ENCODE measurements at places on chromosomes 11 and 22. TPM values are rescaled to one million over a fixed set of nuclear protein-coding genes. Genes with fewer than 3 reads are reported as not detected.
A peak's percentile ranks its signal among the peaks of the same experiment; 100 is the strongest.

Gene TXNRD2
- polyA plus RNA-seq: 6.5 TPM

Gene MAPK1
- 62.9 TPM for polyA plus RNA-seq

Gene PATE4
- polyA plus RNA-seq: not detected

Gene IGSF22
- 5.3 TPM for polyA plus RNA-seq

DNA sequence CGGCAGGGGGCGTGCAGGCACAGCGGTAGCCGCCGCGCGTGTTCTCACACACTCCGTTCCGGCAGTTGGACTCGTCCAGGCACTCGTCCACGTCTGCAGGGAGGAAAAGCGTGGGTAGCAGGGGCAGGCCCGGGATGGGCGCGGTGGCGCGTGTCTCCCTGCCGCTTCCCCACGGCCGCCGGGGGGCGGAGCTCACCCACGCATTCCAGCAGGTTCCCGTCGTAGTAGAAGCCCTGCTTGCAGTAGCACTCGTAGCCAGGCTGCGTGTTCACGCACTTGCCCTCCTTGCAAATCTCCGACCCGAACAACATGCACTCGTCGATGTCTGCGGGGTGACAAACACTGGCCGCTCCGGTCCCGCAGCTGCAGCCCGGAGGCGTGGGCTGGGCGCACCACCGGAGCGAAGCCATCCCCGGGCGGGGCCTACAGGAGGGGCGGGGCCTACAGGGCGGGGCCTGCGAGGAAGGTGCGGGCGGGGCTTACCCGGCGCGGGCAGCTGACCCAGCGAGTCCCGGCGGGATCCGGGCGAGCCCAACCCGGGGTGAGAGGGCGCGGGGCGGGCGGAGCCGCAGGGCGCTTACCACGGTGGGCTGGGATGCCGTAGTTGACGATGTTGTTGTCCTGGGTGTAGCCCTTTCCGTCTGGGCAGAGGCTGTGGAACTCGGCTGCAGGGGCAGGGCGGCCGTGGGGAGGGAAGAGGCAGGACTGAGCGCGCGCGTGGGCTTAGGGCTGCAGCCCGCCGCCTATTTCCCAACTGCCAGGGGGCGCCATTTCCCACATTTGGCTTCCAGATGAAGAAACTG, 15.6 kb downstream of the SCYL1 start:
- H3K27me3 ChIP-seq: no peaks in the 10 kb centered on the region
- peak overlapping the region; percentile 89 for H3K4me3 ChIP-seq
- H3K4me1 ChIP-seq: peaks cover 41% of the 10 kb centered on the region
- no peaks in the 10 kb centered on the region for H3K36me3 ChIP-seq
- peak; percentile 92 for DNase-seq

DNA sequence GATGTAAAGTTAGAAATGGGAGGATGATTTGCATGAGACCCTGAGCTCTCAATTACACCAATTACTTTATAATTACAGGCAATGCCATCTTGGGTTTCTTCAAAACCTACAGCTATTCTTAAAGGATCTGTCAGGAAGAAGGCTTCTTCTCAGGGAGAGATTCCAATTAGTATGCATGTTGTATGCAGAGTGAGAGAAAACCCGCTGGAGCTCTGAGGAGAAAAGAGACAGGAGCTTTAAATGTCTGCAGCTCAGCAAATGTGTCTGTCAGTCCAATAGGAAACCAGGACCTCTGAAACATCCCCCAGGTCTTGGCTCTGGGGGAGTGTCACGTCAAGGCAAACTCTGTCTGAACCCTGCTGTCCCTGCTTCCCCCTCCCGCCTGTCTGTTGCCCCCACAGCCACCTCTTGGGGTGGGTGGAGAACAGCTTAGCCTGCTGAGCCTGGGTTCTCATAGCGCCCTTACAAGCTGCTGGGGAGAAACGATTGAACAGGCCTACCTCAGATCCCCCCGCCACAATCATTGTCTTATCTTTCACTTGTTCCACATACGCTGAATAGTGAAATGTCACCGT, 140.2 kb downstream of the SPATA19 start:
- no peak for DNase-seq
- no peaks in the 10 kb centered on the region for H3K4me1 ChIP-seq
- no peaks in the 10 kb centered on the region for H3K36me3 ChIP-seq
- no peak overlapping the region for H3K27ac ChIP-seq
- H3K4me3 ChIP-seq: no peak overlapping the region
- H3K27me3 ChIP-seq: peaks cover 4% of the 10 kb centered on the region

GRCh38 chr11:2766166-2766565, 66.4 kb upstream of the KCNQ1OT1 start:
- no peak overlapping the region for H3K27ac ChIP-seq
- peaks cover 8% of the 10 kb centered on the region for H3K4me1 ChIP-seq
- H3K36me3 ChIP-seq: peaks cover 17% of the 10 kb centered on the region
- H3K27me3 ChIP-seq: no peaks in the 10 kb centered on the region
- no peak overlapping the region for H3K4me3 ChIP-seq

GRCh38 chr11:96341211-96342013, 1.6 kb downstream of the MAML2 start:
- peak overlapping the region; percentile 99 for H3K4me3 ChIP-seq
- peak overlapping the region; percentile 99 for H3K27ac ChIP-seq
- peak; percentile 59 for DNase-seq
- H3K36me3 ChIP-seq: peaks cover 8% of the 10 kb centered on the region

DNA sequence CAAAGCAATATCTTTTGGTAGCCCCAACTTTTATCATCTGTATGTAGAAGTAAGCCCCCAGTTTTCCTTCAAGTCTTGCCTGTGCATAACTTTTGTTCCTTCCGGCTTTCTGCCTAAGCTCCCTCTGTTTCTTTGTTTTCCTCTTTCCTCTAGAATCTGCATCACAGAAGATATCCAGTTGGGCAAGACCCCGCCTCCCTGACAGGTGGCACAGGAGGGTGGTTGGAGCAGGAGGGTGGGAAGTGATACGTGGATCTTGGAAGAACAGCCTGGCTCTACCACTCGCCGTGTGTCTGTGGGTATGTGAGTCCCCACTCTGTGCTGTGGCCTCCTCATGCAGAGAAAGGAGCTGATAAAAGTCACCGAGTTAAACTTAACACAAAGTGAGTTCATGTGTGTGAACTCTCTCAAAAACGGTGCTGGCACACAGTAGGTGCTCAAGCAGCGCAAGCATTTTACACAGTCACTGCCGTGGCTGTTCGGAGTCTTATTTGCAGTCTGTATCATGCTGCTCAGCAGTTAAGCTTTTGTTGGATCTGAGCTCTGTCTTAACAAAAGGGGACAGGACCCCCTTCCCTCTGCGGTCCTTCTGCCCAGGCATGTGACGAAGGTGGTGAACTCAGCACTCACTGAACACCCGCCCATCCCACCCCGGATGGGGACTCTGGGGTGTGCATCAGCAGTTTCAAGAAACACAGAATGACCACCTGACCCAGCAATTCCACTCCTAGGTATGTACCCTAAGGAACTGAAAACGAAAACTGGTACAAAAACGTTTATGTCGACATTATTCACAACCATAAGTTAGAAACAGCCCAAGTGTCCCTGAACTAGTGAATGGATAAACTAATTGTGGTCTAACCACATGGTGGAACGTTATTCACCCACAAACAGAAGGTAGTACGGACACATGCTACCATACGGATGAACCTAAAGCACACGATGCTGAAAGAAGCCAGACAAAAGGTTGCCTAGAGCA, 249.1 kb downstream of the CTTN start:
- DNase-seq: no peak
- no peaks in the 10 kb centered on the region for H3K36me3 ChIP-seq

- peaks cover 6% of the 10 kb centered on the region for H3K36me3 ChIP-seq
- H3K4me1 ChIP-seq: peaks cover 91% of the 10 kb centered on the region
- H3K27me3 ChIP-seq: no peaks in the 10 kb centered on the region
- H3K27ac ChIP-seq: peak overlapping the region; percentile 98
Observed at GRCh38 chr11:75349521-75350116, 1.8 kb downstream of the ARRB1 start.

- peaks cover 4% of the 10 kb centered on the region for H3K36me3 ChIP-seq
- H3K27ac ChIP-seq: no peak overlapping the region
- H3K27me3 ChIP-seq: peaks cover 54% of the 10 kb centered on the region
- H3K4me3 ChIP-seq: no peak overlapping the region
Observed at GRCh38 chr22:42714768-42715390, 5.8 kb downstream of the A4GALT start.

- no peaks in the 10 kb centered on the region for H3K4me1 ChIP-seq
- H3K27me3 ChIP-seq: peaks cover 31% of the 10 kb centered on the region
- no peak overlapping the region for H3K27ac ChIP-seq
- no peak overlapping the region for H3K4me3 ChIP-seq
- no peak for DNase-seq
Observed at GRCh38 chr11:125192183-125192582, 27.6 kb downstream of the PKNOX2 start.

DNA sequence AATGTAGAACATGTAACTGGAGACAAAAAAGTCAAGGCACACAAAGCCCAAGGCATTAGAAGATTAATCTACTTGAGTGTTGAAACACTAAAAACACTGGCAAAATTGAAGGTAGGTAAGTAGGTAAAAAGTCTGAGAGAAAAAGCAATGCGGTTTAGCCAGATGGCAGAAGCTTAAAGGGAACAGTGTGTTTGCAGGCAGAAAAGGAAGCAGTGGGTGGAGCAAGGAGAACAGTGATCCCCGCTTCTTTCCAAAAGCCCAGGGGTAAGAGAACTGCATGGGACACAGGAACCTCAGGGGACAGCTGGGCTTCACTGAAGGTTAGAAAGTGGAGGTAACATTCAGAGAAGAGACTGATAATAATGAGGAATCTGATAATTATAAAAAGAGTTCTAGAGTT, 16.0 kb downstream of the MRE11 start:
- no peak for DNase-seq
- no peak overlapping the region for H3K27ac ChIP-seq
- peaks cover 24% of the 10 kb centered on the region for H3K4me1 ChIP-seq

- no peak for DNase-seq
- no peaks in the 10 kb centered on the region for H3K27me3 ChIP-seq
- peaks cover 27% of the 10 kb centered on the region for H3K4me1 ChIP-seq
- H3K27ac ChIP-seq: no peak overlapping the region
- no peak overlapping the region for H3K4me3 ChIP-seq
Observed at GRCh38 chr11:112082729-112083128, 3.8 kb downstream of the TIMM8B start.

DNA sequence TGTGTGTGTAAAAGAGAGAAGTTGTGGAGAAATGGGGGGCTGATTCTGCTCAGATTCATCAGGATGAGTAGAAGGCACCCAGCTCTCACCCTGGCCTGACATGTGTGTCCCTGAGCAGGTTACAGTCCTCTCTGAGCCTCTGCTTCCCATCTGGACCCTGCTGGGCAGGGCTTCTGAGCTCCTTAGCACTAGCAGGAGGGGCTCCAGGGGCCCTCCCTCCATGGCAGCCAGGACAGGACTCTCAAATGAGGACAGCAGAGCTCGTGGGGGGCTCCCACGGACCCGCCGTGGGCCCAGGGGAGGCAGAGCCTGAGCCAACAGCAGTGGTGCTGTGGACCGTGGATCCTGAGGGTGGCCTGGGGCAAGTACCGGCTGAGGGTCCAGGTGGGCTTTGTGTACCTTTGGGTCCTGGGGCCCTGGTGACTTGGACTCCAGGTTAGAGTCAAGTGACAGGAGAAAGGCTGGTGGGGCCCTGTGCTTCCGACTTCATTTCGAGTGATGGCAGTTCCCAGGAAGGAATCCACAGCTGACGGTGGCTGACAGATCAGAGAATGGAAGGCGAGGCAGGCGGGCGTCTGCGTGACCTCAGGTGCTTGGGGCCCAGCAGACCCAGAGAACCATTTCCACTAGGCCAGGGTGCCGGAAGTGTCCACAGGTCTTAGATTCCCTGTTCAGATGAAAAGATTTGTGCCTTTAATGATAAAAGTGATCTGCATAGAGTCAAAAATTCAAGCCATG, 21.9 kb downstream of the NEAT1 start:
- H3K27me3 ChIP-seq: no peaks in the 10 kb centered on the region
- peak overlapping the region; percentile 80 for H3K27ac ChIP-seq
- no peak overlapping the region for H3K4me3 ChIP-seq

DNA sequence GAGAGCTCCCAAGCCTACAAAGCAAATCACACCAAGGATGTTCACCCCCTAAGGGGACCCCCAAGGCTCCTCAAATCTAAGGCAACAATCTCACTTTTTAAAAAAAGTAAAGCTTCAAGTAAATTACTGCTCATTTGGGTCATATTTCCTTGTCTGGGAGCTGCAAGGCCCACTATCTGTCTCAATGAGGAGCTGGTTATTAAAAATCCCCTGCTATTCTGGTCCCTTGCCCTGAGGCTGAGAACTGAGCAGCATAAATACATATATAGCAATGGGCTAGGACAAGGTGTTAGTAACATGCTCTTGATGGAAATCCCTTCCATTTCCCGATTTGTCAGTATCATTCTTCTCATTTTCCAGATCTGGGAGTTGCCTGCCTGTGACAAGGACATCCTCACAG, 119.2 kb downstream of the ETS1 start:
- peak overlapping the region; percentile 96 for H3K27ac ChIP-seq
- H3K36me3 ChIP-seq: peaks cover 99% of the 10 kb centered on the region
- DNase-seq: no peak
- H3K4me3 ChIP-seq: peak overlapping the region; percentile 86

- no peak overlapping the region for H3K27ac ChIP-seq
- H3K27me3 ChIP-seq: no peaks in the 10 kb centered on the region
- H3K4me3 ChIP-seq: peak overlapping the region; percentile 45
- no peak for DNase-seq
Observed at GRCh38 chr11:17005646-17006045, 8.6 kb downstream of the PLEKHA7 start.

- H3K4me3 ChIP-seq: no peak overlapping the region
- no peaks in the 10 kb centered on the region for H3K4me1 ChIP-seq
- no peaks in the 10 kb centered on the region for H3K36me3 ChIP-seq
- no peak for DNase-seq
- H3K27me3 ChIP-seq: no peaks in the 10 kb centered on the region
Observed at GRCh38 chr11:117670924-117671323, 126.1 kb downstream of the DSCAML1 start.

GRCh38 chr22:33569559-33569958, 350.7 kb downstream of the LARGE1 start:
- no peak overlapping the region for H3K4me3 ChIP-seq
- no peaks in the 10 kb centered on the region for H3K36me3 ChIP-seq
- peaks cover 64% of the 10 kb centered on the region for H3K4me1 ChIP-seq

- DNase-seq: peak; percentile 88
- H3K36me3 ChIP-seq: no peaks in the 10 kb centered on the region
- H3K27ac ChIP-seq: no peak overlapping the region
- peaks cover 14% of the 10 kb centered on the region for H3K27me3 ChIP-seq
- H3K4me1 ChIP-seq: peaks cover 10% of the 10 kb centered on the region
Observed at GRCh38 chr11:59053387-59053786, 32.7 kb upstream of the GLYATL1B start.

- H3K27me3 ChIP-seq: no peaks in the 10 kb centered on the region
- no peak for DNase-seq
Observed at GRCh38 chr11:100340466-100341319, 346.4 kb upstream of the ARHGAP42 start.

GRCh38 chr11:60193687-60194433, 11.0 kb upstream of the MS4A6A start:
- H3K4me3 ChIP-seq: no peak overlapping the region
- no peaks in the 10 kb centered on the region for H3K36me3 ChIP-seq
- no peak overlapping the region for H3K27ac ChIP-seq
- peak; percentile 42 for DNase-seq
- no peaks in the 10 kb centered on the region for H3K4me1 ChIP-seq

Data from naive thymus-derived CD8-positive, alpha-beta T cell (primary cell).